ENCODE measurements at places on chromosomes 1 and 21.
A peak's percentile ranks its signal among the peaks of the same experiment; 100 is the strongest.

- no peak for DNase-seq
Measured at GRCh38 chr1:92713939-92714338, 71.0 kb downstream of the EVI5 start.

- no peak for DNase-seq
Measured at GRCh38 chr1:37056325-37056724, 22.0 kb upstream of the GRIK3 start.

GRCh38 chr1:14602136-14602535 is 3.7 kb downstream of the KAZN start:
- DNase-seq, result no peak

DNA sequence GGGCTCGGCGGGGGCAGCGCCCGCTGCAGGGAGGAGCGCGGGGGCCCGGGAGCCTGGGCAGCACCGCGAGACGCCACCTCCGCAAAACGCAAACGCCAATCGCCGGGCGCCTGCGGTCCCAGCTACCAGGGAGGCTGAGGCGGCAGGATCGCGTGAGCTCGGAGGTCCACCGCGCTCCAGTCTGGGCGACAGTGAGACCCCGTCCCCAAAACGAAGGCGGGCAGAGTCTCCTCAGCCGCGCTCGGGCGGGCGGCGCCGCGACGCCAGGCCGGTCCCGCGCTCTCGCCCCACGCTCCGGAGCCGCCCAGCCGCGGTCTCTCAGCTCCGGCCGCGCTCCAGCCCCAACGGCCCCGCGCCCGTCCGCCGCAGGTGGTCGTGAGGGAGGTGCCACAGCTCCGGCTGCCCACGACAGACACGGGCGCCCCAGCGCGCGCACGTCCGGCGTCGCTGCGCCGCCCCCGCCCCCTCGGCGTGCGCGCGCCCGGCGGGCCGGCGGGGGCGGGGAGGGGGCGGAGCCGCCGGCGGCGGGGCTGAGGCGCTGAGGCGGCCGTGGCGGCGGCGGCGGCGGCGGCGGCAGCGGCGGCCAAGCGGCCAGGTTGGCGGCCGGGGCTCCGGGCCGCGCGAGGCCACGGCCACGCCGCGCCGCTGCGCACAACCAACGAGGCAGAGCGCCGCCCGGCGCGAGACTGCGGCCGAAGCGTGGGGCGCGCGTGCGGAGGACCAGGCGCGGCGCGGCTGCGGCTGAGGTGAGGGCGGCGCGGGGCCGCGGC is at the start of gene ADARB1:
Gene ADARB1 (plus strand): TSS at position 533 of the 770 bp plus-strand sequence. CDS start 97,077 bp downstream, outside the sequence.
- peak; percentile 53 for DNase-seq

- peak; percentile 13 for DNase-seq
Measured at GRCh38 chr1:223515421-223515820, 122.2 kb downstream of the CCDC185 start.

DNA sequence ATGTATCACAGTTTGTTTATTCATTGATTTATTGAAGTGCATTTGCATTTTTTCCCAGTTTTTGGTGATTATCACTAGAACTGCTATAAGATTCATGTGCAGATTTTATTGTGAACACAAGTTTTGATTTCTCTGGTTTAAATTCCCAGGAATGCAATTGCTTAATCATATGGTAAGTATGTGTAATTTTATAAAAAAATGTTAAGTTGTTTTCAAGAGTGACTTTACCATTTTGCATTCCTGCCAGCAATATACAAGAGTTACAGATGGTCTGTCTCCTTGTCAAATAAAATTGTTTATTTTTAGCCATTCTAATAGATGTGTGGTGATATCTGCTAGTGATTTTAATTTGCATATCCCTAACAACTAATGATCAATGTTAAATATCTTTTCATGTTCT is 127.3 kb upstream of the APP start:
- DNase-seq, result no peak

- DNase-seq, result no peak
Measured at GRCh38 chr1:53576866-53577760, 117.9 kb downstream of the DMRTB1 start.

GRCh38 chr1:177423090-177423489 is 252.3 kb downstream of the BRINP2 start:
- no peak for DNase-seq

DNA sequence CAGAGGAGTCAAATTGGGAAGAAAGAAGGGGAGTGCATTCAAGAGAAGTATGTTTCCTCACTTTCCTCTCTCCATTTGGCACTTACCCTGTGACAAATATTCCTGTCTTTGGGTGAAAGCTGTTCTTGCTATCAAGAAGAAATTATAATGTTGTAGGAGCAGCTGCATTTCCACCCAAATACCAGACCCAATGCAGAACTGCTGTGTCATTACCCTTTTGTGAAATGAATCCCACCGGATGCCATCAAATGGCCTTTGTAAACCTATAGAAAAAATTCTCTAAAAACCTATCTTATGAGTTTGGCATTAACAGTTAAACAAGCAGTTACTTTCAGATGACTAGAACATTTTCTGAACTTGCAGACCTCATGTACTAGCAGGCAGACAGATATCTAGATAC is 16.7 kb upstream of the PALMD start:
- no peak for DNase-seq

DNA sequence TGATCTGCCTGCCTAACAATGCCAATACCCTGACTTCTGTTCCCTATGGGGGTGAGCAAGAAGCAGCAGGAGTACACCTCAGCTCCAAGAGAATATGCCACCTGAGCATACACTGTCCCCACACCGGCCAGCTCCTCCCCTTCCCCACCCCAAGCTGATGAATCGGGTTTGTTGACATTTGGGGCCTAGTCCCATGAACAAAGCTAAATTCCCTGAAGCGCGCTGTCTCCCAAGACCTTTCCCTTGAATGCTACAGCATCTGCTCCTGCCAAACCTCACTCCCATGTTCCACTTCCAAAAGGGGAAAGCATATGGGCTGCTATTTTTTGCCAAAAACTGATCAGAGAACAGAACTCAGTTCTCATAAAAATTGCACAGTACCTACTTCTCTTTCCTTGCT is 220.4 kb upstream of the CAMK1G start:
- no peak for DNase-seq

- DNase-seq, result no peak
Measured at GRCh38 chr1:16975211-16975610, 5.2 kb downstream of the MFAP2 start.

DNA sequence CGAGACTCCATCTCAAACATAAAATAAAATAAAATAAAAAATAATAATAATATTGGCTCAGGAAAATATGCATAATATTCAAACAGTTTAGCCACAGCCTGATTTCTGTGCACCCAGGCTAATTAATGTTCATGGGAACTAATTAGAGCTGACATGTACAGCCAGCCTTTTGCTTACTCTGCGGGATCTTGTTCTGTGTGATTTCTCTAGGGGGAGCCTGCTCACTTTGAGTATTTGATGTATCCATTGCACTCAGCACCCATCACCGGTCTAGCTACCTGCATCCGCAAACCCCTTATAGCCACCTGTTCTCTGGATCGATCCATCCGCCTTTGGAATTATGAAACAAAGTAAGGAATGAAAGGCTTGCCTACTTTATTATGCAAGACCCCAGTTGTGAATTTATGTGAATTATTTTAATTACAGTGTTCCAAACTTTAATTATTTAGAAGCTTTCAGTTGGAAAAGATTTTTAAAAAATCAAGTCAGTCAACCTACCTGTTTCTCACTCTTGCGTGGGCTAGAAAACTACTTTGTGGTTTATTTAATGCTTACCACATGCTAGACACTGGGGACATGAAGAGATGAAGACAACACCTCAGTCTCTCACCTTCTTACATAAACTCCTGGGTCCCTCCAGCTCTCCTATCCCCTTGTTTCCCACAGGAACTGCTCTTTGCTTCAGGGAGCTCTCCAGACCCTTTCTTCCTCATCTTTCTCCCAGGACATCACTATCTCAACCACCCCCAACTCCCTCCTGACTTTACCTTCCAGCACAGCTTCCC is 25.4 kb downstream of the CFAP57 start:
- no peak for DNase-seq

GRCh38 chr1:41743366-41743765 is 175.4 kb downstream of the HIVEP3 start:
- no peak for DNase-seq

DNA sequence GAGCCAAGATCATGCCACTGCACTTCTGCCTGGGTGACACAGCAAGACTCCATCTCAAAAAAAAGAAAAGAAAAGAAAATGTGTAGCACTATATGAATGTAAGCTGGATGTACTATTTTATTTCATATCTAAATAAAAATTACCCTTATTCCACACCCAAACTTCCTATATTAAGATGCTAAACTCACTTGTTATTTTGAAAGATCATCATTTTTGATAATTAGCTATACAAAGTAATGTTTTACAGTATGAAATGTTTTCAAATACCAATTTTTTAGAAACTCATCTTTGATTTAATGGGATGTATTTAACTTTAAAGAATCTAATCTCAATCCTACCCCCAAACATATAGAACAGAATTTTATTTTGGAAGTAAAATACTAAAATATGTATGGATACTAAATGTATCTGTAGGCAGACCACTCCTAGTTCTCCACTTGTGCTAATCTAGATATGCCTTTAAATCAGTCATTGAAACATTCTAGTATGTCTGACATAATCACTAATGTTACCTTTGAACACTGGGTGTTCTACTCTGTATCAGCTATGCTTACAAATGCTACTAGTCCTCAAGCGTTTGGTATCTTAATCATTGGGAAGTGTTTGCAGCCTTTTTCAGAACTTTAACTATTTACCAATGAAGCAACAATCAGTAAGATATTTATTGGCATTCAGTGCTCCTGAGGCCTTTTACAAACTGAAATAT is 12.9 kb downstream of the MIER1 start:
- no peak for DNase-seq

- no peak for DNase-seq
Measured at GRCh38 chr1:17012775-17013490, 1.2 kb upstream of the ATP13A2 start.

DNA sequence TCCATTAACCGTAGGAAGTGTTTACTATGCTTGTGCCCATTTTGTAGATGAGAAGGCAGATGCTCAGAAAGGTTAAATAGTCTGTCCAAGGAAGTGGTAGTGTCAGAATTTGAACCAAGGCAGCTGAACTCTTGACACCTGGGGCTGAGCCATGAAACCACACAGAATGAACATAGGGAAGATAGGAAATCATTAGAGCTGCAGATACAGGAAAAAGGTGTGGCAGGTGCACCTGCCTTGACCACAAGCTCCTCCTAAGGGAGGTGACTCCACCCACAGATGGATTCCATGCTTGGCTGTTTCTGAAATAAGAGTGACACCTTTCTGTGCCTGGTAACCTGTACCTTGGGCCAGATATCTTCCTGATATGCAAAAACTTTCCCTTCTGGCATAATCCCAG is 69.9 kb upstream of the IGSF21 start:
- DNase-seq, result no peak

- DNase-seq, result no peak
Measured at GRCh38 chr21:33268737-33269441, 2.7 kb downstream of the IL10RB start.

- DNase-seq, result no peak
Measured at GRCh38 chr1:176904057-176904751, 260.3 kb downstream of the ASTN1 start.

GRCh38 chr1:157691285-157691920 is 9.2 kb downstream of the FCRL3 start:
- DNase-seq, result no peak

DNA sequence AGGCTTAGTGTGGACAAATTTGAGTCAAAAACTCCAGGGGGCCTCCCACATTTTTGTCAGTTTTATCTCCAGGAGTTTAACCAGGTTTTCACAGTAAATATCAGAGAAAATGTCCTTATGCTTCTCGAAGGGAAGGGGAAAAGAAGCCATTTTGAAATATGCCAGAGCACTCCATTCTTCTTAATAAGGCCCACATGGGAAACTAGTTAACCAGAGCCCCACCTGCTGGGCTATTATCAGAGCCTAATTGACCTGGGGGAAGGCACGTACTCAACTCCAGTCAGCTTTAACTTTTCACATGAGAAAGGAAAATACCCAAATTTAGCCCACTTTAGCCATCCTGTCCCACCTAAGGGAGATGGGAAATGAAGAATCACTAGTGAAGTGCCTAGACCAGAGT is 296.3 kb downstream of the PTBP2 start:
- DNase-seq, result no peak

DNA sequence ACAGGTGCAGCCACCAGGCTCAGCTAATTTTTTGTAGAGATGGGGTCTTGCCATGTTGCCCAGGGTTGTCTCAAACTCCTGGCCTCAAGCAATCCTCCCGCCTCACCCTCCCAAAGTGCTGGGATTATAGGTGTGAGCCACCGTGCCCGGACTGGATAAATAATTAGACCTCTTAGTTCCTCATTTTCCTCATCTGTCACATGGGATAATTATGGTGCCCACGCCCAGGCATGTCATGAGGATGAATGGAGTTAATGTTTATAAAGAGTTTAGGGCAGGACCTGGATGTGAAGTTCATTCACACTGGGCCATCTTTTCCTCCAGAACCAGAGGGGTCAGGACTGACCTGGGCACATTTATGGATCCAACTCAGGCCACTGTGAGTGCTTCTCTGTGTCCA is 23.7 kb downstream of the PADI3 start:
- no peak for DNase-seq

DNA sequence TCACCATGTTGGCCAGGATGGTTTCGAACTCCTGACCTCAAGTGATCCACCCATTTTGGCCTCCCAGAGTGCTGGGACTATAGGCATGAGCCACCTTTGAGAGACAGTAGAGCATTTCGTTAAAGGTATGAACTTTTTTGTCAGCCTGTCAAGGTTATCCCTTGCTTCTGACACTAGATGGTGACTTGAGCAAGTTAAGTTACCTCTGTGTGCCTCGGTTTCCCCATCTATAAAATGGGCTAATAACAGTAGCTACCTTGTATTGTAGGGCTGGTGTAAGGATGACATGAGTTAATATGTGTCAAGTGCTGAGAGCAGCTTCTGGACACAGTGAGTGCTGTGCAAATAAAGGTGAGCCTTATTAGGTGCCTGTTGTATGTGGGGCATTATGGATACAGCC is 8.8 kb downstream of the TNFRSF8 start:
- no peak for DNase-seq

GRCh38 chr1:88773540-88774150 is 89.6 kb downstream of the PKN2 start:
- DNase-seq, result no peak

- DNase-seq, result no peak
Measured at GRCh38 chr1:248804771-248805681, 20.7 kb downstream of the SH3BP5L start.

DNA sequence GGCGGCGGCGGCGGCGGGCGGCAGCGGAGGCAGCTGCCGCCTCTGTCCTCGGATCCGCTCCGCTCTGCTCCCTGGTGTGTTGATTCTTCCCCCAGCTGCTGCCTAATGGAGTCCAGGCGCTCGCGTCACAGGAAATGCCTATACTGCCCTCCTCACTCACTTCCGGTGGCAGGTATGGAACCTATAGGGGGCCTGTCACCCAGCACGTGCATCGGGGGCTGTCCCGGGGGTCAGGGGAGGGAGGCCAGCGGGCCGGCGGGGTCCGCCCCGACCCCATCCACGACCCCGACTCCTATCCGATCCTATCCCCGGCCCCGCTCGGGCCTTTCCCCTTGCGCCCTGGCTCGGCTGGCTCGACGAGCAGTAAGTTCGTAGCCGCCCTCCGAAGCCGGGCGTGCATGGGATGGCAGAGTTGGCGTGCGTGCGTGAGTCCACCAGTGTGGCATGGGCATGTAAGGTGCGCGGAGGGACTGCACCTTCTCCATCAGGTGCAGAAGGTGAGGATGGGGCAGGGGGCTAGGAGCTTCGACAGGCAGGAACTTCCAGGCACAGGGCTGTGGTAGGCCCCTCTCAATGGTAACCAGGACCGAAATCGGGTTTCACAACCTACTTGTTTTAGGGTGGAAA is at the start of gene WDR26:
Gene WDR26 (minus strand): TSS at position 107 of the 627 bp plus-strand sequence.
- peak; percentile 83 for DNase-seq

All from T-helper 22 cell (primary cell).